HT-29 (cell line): ENCODE measurements at places on chromosomes 5 and 9.

GRCh38 chr9:87464110-87464991 is 33.3 kb upstream of the DAPK1 start:
- no peak for DNase-seq

- DNase-seq, result peak; percentile 18
These were observed 43.1 kb downstream of the P4HA2 start for GRCh38 chr5:132184588-132184987.

- DNase-seq, result no peak
These were observed 89.3 kb upstream of the TNC start for GRCh38 chr9:115207003-115207836.

DNA sequence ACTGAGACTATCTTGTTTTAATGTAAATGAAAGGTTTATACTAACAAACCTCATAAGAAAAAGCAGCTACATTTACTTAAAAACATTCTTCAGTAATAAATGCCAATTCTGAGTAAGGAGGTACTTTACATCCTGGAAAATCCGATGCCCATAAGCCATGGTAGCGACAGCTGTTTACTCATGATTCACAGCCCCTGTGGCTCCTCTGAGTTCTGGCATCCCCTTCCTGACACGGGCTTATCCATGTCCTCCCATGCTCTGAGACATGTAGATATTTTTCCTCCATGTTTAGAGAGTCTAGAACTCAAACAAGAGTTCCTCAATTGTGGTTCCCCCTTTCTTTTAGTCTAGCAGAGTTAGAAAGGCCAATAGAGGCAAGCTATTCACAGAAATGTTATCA is 63.1 kb upstream of the DEPDC1B start:
- no peak for DNase-seq

- no peak for DNase-seq
These were observed 14.3 kb downstream of the CDK20 start for GRCh38 chr9:87959916-87960581.
